ENCODE measurements at places on chromosomes 6 and 20.

DNA sequence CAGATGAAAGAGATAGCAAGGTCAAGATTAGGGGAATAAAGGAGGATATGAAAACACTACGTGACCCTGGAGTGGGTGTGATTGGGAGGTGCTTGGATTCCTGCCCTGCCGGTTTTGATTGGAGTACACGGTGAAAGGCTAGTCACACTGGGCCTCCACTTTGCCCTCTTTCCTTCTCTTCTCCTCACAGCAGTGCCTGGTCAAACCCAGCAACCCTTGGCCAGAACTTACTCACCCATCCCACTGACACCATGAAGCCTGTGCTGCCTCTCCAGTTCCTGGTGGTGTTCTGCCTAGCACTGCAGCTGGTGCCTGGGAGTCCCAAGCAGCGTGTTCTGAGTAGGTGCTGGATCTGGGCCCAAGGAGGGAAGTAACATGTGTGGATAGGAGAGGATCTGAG lies at the start of gene WFDC13:
Gene WFDC13 (plus strand): TSS at position 166 of the 400 bp plus-strand sequence. CDS start 86 bp downstream, at position 252.
- no peak for DNase-seq

GRCh38 chr20:33688938-33689424 lies 2.8 kb upstream of the E2F1 start:
- DNase-seq = no peak

DNA sequence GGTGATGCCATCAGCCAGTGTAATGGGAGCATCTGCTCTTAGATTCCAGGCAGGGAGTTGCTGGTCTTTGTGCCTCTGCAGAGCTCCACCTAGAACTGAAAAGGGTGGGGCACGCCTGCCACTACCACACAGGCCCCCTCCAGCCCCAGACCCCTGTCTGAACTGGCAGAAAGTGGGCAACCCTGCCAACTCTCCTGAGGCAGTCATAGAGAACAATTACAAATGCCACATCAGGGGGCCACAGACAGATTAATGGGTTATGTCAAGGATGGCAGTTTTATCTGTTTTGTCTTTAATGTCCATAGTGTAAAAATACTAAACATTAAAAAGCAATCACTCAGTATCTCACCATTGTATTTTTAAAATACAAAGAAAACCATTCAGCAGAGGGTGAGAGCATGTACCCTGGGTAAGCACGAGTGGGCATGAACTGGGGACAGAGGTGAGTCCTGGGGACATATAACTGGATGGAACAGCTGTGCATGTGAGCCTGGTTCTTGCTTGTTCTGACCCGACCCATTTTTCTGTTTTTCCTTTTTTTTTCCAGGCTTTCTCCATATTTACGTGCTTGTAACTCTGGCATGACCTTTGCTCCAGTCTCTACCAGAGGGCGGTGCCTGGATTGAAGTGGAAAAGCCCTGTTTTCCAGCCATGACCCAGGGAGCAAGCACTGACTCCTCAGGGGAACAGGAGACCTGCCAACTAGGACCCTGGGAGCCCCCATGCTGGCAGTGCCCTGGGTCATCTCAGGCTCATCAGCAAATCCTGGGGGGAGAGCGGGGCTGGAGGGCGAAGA lies 8.2 kb downstream of the TRAF3IP2 start:
- DNase-seq = no peak

DNA sequence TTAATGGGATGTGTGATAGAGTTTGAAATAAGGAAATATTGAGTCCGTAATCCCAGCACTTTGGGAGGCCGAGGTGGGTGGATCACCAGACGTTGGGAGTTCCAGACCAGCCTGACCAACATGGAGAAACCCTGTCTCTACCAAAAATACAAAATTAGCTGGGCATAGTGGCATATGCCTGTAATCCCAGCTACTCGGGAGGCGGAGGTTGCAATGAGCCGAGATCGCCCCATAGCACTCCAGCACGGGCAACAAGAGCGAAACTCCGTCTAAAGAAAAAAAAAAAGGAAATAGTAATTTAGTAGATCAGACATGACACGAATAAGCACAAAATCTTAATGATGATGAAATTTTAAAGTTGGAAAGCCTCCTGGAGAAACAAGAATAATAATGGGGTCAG lies 14.8 kb downstream of the GJA1 start:
- DNase-seq = no peak

GRCh38 chr20:13289031-13289430 lies 68.0 kb downstream of the ISM1 start:
- no peak for DNase-seq

- DNase-seq = no peak
These were observed 166.3 kb downstream of the KCNQ5 start for GRCh38 chr6:72788188-72788587.

DNA sequence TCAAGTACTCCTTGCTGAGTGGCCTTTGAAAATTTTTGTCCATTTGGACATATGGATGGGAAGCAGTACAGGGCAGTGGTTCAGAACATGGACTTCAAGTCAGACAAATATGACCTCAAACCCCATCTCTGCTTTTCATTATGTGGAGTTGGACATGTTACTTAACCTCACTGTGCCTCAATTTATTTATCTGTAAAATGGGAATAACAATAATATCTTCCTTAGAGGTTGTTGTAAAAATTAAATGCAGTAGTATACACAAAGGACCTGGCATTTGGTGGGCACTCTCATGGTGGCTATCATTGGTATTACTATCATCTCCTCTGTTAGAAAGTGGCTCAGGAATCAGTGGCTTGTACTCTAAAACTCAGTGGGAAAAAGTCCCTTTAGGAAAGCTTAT lies 204.0 kb upstream of the MYLIP start:
- DNase-seq = no peak

DNA sequence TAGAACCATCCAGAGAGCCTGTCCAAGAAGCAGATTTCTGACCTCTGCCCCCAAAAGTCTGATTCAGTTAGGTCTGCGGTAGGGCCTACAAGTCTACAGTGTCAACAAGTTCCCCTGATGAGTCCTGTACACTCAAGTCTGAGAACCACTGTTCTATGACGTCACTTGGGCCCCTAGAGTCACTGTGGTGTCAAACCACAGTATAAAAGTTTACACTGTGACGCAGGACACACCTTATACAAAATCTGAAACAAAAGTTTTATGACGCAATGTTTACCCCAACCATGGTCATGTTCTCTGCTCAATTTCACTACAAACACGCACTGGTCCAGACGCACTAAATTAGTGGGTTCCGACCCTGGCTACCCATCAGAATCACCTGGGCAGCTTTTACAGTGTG lies 17.9 kb downstream of the SLA2 start:
- no peak for DNase-seq

DNA sequence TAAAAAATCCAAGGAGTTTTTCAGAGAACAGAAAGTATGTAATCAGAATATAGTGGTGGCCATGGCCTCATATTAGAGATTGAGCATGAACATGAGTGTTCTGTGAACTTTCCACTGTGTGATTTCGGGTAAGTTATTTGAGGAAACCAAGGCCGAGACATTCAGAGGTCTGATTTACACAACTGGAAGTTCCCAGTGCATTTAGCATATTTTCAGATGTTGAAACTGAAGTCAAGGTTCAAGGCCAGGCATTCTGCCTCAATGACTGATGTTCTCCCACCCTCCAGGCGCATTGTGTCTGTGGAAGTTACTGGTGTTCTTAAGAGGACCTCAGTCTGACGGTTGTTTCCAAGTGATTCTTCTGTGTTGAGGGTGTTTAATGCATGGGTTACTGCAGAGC lies 26.2 kb downstream of the RNF144B start:
- no peak for DNase-seq

- no peak for DNase-seq
These were observed 250.4 kb upstream of the KCNQ5 start for GRCh38 chr6:72371473-72371872.

DNA sequence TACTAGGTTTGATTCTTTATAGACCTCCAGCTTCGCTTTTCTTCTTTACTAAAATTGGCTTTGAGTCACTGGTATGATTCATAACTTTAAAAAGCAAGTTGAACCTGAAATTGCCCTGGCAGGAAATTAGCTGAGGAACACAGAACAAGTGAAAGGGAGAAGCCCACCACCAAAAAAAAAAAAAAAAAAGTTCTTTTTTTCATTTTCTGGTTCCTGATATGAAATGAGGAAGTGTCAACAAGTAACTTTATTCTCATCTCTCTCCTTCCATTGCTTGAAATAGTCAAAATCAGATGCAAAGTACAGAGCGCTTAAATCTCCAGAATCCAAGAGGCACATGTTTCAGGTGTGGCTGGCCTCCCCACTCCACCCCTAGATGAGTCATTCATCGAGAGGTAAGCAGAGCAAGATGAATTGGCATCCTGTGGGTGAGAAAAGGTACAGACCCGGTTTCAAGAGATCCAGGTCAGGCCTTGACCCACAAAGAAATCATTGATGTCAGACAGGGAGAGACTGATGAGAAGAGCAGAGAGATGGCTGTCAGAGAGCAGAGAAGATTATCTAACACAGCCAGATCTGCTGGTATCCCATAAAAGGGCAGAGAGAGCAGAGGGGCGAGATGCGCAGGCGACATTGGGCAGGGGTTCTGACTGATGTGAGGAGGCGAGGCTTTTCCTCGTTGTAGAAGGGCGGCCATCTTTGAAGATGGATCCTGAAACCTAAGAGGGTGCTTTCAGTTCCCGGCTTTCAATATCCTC lies 54.8 kb upstream of the MBOAT1 start:
- no peak for DNase-seq

DNA sequence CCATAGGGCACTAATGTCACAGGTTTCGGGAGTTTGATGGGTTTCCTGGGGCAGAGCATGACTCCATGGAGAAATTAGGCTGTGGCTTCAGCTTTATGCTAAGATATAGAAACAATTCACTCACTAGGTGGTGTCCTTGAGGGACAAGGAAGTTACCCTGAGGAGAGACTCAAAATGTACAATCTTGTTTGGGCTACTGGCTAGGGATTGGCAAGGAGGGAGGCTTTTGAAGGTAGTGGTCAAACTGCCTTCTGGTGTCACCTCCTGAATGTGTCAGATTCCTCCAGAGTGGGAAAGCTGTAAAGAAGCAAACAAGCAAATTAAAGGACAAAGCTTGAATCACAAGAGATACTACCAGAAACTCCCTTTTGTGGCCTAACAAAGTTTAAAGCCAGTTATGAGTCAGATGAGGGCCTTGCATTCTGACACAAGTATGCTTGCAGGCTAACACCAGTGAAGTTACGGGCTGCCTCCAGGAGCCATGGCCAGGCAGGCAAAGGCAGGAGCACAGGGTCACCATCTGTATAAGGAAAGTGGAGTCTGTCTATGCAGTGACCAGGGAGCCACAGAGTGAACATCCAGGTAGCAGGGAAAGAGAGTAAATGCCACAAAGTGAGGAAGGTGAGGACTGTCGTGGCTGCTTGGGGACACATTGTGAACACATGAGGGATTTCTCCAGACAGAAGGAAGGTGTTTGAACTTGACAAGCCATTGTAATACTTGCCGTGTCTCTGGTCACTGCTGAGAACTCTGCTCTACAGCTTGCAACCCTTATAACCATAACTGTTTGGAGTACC lies 107.7 kb upstream of the DTNBP1 start:
- no peak for DNase-seq

DNA sequence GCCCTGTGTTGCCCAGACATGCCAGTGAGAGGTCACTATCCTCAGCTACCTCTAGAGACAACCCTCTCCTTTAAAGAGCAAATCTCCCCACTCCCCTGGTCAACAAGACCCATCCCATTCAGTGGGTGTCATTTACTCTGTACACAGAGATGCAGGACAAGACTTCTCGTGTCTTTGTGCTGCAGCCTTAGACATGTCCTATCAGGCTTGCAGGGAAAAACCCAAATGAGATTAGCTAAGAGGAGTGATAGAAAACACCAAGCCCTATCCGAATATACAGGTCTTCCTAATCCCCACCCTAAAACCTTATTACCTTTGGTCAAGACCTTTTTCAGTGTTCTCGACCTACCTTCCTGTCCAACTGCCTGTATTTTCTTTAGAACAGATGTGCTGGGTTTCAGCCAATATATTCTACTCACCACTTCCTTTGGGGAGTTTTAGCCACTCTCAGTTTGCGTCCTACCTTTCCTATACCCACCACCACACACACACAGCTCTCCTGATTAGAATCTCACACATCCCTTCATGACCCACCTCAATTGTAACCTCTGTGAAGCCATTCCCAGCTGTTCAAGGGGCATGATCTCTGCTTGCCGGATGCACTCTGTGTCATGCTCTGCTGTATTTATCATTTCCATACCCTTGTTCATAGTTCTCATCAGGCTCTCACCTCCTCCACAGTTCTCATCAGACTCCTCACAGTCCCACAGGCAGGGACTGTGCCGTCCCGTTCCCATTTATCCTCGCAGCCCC lies 39.7 kb downstream of the TRAM2 start:
- DNase-seq = no peak

DNA sequence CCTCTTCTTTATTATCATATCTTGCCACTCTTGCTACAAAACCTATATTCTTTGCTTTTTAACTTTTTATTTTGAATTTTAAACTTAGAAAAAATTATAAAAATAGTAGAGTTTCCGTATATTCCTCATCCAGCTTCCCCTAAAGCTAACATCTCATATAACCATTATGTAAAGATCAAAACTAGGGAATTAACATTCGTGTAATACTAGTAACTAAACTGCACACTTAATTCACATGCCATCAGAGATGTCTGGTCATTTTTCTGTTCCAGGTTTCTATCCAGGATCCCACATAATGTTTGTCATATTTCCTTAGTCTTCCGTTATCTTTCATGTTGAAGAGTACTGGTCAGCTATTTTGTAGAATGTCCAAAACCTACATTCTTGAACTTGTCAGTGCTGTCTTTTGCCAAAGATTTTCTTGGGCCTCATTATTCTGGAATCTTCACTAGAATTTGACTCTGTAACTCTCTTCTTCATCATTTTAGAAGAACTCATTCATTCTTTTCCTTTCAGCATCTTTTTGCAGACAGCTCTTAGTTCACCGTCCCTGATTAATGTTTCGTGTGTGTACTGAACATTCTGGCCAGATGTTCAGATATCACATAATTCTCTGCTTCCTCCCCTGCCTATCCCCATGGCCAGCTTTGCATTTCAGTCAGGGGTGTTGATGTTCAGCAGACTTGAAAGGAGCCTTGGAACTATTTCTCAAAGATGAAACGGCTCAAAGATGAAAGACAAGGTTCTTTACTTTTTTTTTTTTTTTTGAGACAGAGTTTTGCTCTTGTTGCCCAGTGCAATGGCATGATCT lies 9.4 kb downstream of the CTNNBL1 start:
- no peak for DNase-seq

GRCh38 chr6:131894493-131895424 lies 56.4 kb downstream of the CCN2 start:
- DNase-seq = no peak

GRCh38 chr6:49457771-49458170 lies 5.3 kb downstream of the MMUT start:
- no peak for DNase-seq

- no peak for DNase-seq
These were observed 2.4 kb downstream of the DSP start for GRCh38 chr6:7543789-7544424.
